ENCODE measurements at places on chromosomes 4 and X.

GRCh38 chr4:54678826-54679225 lies 21.1 kb downstream of the KIT start:
- DNase-seq: no peak

GRCh38 chr4:79872738-79873137 lies 200.3 kb downstream of the ANTXR2 start:
- DNase-seq: no peak

DNA sequence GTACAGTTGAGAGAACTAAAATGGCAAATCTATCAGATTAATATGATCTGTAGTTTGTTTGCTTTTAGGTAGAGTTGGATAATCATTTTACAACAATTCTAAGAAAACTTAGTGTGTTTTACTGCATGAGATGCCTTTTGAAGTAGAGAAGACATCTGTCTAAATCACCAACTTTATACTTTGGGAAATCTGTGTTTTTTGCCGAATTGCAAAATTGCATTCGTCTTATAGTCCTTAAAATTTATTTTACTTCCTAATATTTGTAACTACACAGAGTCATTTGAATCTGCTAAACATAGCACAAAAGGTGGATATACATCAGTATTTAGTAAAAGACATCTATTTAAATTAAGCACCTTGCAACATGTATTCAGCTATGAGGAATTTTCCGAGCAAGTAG lies 100.0 kb downstream of the CCSER1 start:
- no peak for DNase-seq

DNA sequence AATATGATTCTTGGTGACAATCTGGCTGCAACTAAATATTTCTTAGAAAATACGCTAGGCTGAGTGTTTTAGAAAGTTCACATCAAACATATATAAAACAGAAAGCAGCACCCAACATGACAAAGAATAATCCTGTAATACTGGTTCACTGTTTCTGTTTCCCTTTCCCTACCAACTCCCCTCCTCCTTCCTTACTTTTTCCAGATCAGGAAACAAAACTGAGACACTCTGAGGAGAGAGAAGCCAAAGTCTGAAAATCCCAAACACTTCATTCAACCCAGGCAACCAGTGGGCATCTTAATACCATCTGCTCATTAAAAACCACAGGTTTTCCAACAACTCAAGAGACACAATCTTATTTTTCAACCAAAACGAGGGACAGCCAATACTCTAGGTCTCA lies 160.4 kb upstream of the MAP3K15 start:
- no peak for DNase-seq

GRCh38 chrX:79704325-79704724 lies 310.2 kb upstream of the TBX22 start:
- no peak for DNase-seq

DNA sequence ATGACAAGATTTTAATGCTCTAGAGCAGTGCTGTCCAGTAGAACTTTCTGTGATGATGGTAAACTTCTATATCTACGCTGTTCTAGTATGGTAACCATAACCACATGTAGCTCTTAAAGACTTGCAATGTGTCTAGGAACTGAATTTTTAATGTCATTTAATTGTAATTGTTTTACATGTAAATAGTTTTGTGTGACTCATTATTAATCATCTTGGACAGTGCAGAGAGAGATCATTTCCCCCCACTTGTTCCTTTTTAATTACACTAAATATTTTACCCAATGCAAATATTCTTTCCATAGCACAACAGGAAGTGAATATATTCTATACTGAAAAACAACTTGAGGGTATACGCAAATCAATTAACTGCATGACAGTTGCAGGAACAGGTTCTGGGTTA lies 5.8 kb downstream of the ATG4A start:
- DNase-seq: no peak

DNA sequence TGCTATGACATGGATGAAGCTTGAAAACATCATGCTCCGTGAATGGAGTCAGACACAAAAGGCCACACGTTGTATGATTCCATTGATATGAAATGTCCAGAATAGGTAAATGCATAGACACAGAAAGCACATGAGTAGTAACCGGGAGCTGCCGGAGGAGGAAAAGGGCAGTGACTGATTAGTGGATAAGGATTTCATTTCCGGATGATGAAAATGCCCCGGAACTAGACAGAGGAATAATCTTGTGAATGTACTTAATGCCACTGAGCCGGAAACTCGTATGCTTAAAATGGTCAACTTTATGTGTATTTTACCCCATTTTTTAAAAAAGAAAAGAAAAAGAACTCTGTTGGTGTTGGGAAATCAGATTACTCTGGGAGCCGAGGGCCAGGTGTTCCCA lies 112.7 kb upstream of the FAM9B start:
- DNase-seq: no peak

GRCh38 chr4:94171616-94172015 lies 36.0 kb upstream of the SMARCAD1 start:
- DNase-seq: no peak

- DNase-seq: no peak
Measured at GRCh38 chr4:113088050-113088449, 38.6 kb downstream of the ANK2 start.

- DNase-seq: no peak
Measured at GRCh38 chr4:68396756-68397155, 46.9 kb upstream of the YTHDC1 start.

GRCh38 chr4:94849901-94850300 lies 92.1 kb downstream of the BMPR1B start:
- DNase-seq: no peak

DNA sequence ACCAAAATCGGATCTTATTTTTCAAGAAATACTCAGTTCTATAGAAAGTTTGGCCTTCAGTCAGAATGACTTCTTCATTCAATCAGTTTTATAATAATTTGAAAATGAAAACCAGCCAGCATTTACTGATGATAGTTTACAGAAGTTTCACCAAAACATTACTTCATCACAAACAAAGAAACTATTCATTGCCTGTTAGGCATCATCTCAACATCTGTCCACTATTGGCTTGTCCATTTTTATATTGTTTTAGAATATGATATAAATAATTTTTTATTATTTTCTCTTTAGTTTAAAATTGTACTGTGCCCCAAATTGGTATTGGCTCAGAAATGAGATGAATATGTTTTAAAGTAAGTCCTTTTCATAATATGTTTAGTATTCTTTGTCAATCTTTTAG lies 38.4 kb downstream of the FAT4 start:
- no peak for DNase-seq

GRCh38 chrX:127782904-127783303 lies 269.3 kb downstream of the ACTRT1 start:
- DNase-seq: no peak

- no peak for DNase-seq
Measured at GRCh38 chr4:99821918-99822503, 5.4 kb downstream of the DAPP1 start.

DNA sequence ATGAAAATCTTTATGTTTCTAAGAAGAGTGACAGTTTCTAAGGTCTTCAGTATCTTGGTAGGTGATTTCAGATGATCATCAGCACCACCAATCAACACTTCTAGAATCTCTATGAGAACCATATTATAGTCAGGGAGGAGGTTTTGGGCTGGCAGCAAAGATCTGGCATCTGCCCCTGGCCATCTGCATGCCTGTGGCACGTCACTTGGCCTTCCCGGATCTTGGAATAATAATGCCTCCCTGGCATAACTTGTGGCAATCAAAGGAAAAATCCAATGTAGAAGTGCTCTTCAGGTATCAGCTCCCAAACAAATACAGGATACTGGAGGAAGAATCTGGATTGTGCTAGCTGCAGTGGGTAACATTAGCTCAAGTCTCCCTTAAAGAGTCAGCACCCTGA lies 57.3 kb downstream of the RASL11B start:
- no peak for DNase-seq

GRCh38 chr4:38490753-38491446 lies 173.1 kb upstream of the KLF3 start:
- DNase-seq: no peak

GRCh38 chrX:43269201-43269600 lies 386.9 kb upstream of the MAOA start:
- DNase-seq: no peak

GRCh38 chr4:15756361-15756861 lies 21.7 kb upstream of the CD38 start:
- no peak for DNase-seq

- DNase-seq: no peak
Measured at GRCh38 chr4:15918484-15919129, 19.9 kb downstream of the FGFBP1 start.

DNA sequence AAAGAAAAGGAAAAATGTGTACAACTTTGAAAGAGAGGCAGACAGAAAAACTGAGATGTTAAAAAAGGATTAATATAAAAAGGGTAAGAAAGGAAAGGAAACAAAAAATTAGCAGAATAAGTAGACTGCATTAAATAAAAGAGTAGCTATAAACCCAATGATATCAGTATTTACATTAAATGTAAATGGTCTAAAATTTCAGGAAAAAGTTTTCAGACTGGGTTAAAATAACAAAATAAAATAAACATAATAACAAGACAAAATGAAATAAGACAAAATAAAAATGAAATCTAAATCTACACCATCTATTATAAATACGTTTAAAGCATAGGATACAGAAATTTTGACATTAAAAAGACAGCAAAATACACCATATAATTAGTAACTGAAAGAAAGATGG lies 199.0 kb downstream of the HTR2C start:
- DNase-seq: no peak

DNA sequence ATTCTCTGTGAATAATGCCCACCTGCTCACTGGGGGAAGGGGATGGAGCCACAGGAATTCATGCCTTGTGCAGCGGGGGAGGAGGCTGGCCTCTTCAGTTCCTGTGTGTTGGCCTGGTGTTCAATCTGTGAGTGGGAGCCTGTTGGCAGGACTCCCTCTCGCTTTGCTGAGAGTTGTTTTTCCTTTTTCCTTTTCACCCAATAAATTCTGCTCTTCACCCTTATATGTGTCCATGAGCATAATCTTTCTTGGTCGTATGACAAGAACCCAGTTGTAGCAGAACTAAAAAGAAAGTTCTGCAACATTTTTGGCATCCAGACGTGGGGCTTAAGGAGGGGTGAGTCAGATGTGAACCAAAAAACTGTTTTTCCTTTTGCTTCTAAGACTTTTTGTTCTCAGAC lies 235.2 kb upstream of the HDX start:
- no peak for DNase-seq

DNA sequence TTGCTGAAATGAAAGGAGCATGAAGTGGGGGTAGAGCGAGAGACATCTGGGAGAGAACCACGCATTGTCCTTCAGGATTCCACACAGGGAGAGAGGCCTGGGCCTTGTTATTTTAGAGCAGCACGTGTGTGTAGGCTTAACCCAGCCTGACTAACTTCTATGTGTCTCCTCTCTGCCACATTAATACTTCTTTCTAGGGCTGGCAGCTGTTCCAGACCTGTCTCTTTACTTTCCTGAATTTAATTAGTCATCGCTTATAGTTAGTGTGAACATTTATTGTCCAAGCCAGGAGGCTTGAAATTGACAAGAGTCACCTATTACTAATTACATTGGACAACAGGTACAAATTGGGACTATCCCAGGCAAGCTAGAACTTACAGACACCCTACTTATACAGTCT lies 51.3 kb downstream of the SMAD1 start:
- DNase-seq: no peak
